ENCODE measurements at places on chromosomes 2 and 18. TPM values are rescaled to one million over a fixed set of nuclear protein-coding genes. Genes with fewer than 3 reads are reported as not detected.

DNA sequence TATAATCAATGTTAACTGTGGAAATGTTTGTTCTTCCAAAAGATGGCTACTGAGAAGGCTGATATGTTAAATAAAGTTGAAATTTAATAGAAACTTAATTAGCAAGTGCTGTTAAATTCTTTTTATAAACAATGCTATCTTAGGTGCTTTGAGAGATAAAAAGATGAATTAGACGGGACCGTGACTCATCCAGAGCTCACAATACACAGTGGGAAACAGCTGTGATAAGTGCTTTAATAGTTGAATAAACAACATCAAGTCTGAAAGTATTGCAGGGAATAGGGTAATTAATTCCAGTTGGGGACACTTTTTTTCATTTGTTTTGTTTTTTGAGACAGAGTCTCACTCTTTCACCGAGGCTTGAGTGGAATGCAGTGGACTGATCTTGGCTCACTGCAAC lies 85.5 kb upstream of the DTNA start:
- H3K36me3 ChIP-seq = no peaks in the 10 kb centered on the region
- no peak for DNase-seq
- H3K4me1 ChIP-seq = no peaks in the 10 kb centered on the region
- no peak overlapping the region for H3K4me3 ChIP-seq

DNA sequence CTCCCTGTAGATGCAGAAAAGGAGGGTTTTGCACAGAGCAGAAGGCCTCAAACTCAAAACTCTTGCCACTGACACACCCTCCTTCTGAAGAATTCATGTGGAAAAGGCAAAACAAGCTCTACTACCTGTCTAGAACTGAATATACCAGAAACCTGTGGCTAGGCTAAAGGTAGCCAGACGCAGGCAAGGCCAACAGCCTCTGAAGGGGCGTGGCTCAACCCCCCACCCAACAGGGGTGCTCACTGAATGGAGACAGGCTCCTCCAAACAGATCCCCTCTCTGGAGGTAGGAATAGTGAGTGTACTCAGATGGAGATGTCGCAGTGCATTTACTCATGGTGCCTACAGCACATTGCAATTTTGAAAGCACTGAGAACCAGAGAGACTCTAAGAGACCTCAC lies 3.0 kb upstream of the STK17B start:
- no peaks in the 10 kb centered on the region for H3K36me3 ChIP-seq
- no peaks in the 10 kb centered on the region for H3K4me1 ChIP-seq
- no peak for DNase-seq
- H3K27me3 ChIP-seq = no peaks in the 10 kb centered on the region
- no peak overlapping the region for H3K4me3 ChIP-seq

- no peak for DNase-seq
- no peaks in the 10 kb centered on the region for H3K36me3 ChIP-seq
- H3K27me3 ChIP-seq = no peaks in the 10 kb centered on the region
- H3K4me1 ChIP-seq = no peaks in the 10 kb centered on the region
- H3K27ac ChIP-seq = no peak overlapping the region
- H3K4me3 ChIP-seq = no peak overlapping the region
These were observed 256.9 kb upstream of the DDX18 start for GRCh38 chr2:117557626-117558025.

DNA sequence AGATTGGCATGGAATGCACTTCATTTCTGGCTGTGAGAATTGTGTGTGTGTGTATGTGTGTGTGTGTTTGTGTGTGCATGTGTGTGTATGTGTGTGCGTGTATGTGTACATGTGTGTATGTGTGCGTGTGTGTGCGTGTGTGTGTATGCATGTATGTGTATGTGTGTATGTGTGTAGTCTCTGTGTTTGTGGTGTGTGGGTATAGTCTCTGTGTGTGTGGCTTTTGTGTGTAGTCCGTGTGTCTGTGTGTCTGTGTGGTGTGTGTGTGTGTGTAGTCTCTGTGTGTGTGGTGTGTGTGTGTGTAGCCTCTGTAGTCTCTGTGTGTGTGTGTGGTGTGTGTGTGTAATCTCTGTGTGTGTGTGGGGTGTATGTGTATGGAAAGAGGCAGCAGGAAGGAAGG lies 247.3 kb upstream of the SOX11 start:
- no peak for DNase-seq
- no peaks in the 10 kb centered on the region for H3K4me1 ChIP-seq
- no peak overlapping the region for H3K4me3 ChIP-seq
- no peaks in the 10 kb centered on the region for H3K36me3 ChIP-seq
- H3K27ac ChIP-seq = no peak overlapping the region

DNA sequence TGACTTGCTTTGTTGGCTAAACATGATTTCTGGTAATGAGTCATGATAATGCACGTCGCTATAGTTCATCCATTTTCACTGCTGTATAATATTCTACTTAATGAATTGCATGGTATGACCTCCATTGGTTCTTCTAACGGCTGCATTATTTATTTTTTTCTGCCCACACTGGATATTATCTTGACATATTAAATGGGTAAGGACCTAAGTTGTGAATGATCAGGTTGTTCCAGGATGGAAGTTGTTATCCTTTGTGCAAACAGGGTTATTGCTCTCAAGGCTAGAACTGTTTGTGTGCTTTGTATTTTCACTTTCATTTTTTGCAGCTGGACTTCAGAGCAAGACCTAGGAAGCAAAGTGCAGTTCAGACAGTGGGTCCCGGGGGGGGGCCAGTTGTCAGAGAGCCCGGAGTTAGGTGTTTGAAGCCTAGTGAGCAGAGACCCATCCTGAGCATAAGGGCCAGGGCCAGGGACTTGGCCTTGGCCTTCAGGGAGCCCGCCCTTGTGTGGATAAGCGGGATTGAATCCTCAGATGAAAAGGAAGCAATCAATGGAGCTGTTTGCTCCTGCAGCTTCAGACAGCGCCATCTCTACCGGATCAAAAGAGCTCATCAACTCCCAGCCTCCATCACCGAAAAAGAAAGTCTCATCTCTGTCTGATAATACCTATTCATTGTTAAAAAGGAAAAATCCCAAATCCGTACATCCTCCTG lies 48.2 kb downstream of the AGAP1 start:
- H3K4me1 ChIP-seq = no peaks in the 10 kb centered on the region
- H3K36me3 ChIP-seq = no peaks in the 10 kb centered on the region
- no peak for DNase-seq
- H3K4me3 ChIP-seq = no peak overlapping the region
- H3K27me3 ChIP-seq = no peaks in the 10 kb centered on the region

DNA sequence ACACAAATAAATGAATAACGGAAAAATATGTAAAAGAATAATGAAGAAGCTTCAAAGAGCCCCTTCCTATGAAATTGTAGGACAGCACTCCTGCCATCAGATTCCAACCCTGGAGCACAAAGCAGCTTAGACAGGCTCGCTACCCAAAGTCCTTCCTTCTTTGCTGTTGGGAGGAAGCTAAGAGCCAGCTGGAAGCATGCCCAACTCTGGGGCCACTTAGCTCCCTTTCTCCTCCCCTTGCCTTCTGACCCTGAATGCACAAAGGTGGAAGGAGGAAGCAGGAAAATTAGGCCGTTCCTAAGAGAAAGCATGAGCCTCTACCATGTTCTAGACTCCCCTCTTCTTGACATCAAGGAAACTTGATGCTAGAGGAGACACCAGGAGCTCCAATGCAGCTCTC lies 700.8 kb downstream of the RNF144A start:
- no peak overlapping the region for H3K27ac ChIP-seq
- no peaks in the 10 kb centered on the region for H3K27me3 ChIP-seq
- H3K4me1 ChIP-seq = no peaks in the 10 kb centered on the region
- no peak overlapping the region for H3K4me3 ChIP-seq
- DNase-seq = no peak

DNA sequence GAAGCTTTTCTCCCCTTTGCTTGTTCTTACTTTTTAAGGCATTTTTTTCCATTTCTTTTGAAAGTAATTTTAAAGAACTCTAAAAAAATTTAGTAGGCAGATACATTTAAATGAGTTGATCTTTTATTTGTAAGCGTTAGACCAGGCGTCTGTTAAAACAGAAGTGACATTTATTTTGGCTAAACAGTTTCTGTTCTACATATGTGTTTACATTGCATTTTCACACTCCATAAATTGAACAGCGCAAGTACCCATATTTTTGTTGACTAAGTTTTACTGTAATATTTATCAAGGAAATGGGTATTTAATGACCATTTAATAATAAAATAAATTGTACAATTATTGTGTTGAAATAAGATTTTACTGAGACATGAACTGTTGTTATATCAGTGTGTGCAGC lies 21.9 kb downstream of the PPM1B start:
- DNase-seq = no peak
- H3K27ac ChIP-seq = no peak overlapping the region
- no peak overlapping the region for H3K4me3 ChIP-seq

GRCh38 chr2:148756292-148756975 lies 111.9 kb downstream of the EPC2 start:
- H3K4me1 ChIP-seq = no peaks in the 10 kb centered on the region
- no peak overlapping the region for H3K27ac ChIP-seq
- H3K36me3 ChIP-seq = no peaks in the 10 kb centered on the region
- H3K4me3 ChIP-seq = no peak overlapping the region
- no peak for DNase-seq

GRCh38 chr2:85852937-85853498 lies 35.8 kb downstream of the ST3GAL5 start:
- H3K4me3 ChIP-seq = no peak overlapping the region
- H3K4me1 ChIP-seq = no peaks in the 10 kb centered on the region
- H3K36me3 ChIP-seq = no peaks in the 10 kb centered on the region
- no peaks in the 10 kb centered on the region for H3K27me3 ChIP-seq

- H3K27me3 ChIP-seq = no peaks in the 10 kb centered on the region
- no peak for DNase-seq
- no peak overlapping the region for H3K4me3 ChIP-seq
- no peaks in the 10 kb centered on the region for H3K36me3 ChIP-seq
- no peak overlapping the region for H3K27ac ChIP-seq
- H3K4me1 ChIP-seq = no peaks in the 10 kb centered on the region
These were observed 42.0 kb downstream of the ZFP36L2 start for GRCh38 chr2:43184339-43184895.

GRCh38 chr2:63440612-63441011 lies 147.7 kb downstream of the WDPCP start:
- H3K4me1 ChIP-seq = no peaks in the 10 kb centered on the region
- no peak for DNase-seq
- H3K36me3 ChIP-seq = peaks cover 2% of the 10 kb centered on the region
- no peaks in the 10 kb centered on the region for H3K27me3 ChIP-seq
- no peak overlapping the region for H3K27ac ChIP-seq

FAP gene
- total RNA-seq = 16.7 TPM

ST6GAL2 gene
- 55.5 TPM for total RNA-seq

ACTG2 gene
- 134 TPM for total RNA-seq

TCF7L1 gene
- 10.3 TPM for total RNA-seq

CCDC121 gene
- 8.0 TPM for total RNA-seq

TFCP2L1 gene
- total RNA-seq = 5.5 TPM

TCF23 gene
- total RNA-seq = not detected

Data from ascending aorta (tissue), 2 donors.